Amniotic stem cell (primary cell): ENCODE measurements at places on chromosomes 4 and X.
A peak's percentile ranks its signal among the peaks of the same experiment; 100 is the strongest.

DNA sequence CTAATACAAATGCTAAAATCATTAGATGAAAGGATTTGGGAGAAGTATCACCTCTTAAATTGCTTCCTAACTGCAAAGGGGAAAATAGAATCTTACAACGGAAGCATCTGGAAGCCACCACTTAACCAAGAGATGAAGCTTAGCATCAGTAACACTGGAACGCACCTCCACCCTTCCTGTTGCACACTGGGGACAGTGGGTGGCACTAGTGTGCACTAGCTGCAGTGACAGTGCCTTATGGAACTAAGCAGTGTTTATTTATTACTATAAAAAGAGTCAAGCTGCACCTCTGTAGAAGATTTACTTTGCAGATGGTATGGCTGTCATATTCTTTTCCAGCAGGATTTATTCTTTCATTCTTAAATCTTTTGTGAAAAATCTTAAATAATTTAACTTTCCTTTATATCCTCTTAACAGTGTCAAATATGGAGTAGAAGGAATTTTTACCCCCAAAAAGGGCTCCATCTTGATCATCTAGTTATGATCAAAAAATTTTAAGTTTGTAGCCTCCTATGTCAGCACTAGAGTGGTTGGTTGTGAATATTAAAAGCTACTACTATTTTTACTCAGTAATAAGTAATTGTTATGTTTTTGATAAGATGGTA is 76.7 kb downstream of the SCD5 start:
- DNase-seq, result no peak

DNA sequence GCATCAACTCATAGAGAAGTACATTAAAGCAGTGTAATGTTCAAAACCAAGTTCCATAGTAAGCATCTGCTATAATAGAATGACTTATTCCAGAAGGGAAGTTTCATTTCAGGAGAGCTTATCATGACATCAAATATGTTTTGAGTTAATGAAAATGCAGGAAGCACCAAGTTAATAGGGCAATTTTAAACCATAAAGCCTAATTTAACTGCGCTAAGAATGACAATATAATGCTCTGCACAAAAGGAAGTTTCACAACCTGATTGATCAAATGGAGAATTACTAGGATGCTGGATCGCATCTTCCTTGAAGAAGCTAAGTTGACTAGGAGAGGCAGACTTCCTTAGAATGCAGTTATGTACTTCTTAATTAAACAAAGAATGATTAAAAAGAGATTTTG is 416.9 kb upstream of the MAGEB2 start:
- DNase-seq, result no peak

GRCh38 chr4:77899607-77900006 is 37.0 kb downstream of the MRPL1 start:
- DNase-seq, result no peak

- DNase-seq, result no peak
These were observed 106.7 kb downstream of the SPATA18 start for GRCh38 chr4:52157641-52158316.

DNA sequence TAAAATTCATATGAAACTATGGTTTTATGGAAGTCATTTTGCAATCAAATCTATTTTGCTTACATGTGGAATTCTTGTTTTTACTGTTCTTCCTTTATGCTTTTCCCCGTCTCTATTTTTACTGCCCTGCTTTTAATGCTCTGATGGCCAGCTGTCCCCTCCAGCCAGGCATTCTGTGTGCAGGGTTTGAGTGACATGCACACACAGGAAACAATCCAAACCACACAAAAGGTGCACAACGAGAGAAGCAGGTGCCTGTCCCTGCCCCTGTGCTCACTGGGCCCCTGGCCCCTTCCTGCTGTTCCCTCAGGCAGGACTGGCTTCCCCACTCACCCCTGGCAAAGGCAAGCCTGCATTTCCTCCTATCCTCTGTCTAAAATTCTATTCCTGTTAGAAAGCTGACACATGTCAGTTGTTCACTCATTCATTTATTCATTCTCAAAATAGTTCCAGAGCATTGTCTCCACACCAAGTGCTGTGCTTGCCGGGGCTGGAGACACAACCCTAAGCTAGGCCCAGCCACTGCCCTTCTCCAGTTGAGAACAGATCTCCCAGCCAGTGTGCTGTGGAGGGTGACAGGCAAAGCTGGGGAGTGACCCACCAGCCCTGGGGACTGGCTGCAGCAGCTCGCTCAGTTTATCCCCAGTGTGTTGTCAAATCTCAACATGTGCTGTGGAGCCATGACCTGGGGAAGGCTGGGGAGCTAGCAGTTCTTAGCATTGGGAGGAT is 346.3 kb downstream of the FBXW7 start:
- DNase-seq, result no peak

- DNase-seq, result no peak
These were observed 188.4 kb upstream of the VEGFC start for GRCh38 chr4:176981074-176981473.

- no peak for DNase-seq
These were observed 26.7 kb downstream of the HTT-AS start for GRCh38 chr4:3047464-3048286.

DNA sequence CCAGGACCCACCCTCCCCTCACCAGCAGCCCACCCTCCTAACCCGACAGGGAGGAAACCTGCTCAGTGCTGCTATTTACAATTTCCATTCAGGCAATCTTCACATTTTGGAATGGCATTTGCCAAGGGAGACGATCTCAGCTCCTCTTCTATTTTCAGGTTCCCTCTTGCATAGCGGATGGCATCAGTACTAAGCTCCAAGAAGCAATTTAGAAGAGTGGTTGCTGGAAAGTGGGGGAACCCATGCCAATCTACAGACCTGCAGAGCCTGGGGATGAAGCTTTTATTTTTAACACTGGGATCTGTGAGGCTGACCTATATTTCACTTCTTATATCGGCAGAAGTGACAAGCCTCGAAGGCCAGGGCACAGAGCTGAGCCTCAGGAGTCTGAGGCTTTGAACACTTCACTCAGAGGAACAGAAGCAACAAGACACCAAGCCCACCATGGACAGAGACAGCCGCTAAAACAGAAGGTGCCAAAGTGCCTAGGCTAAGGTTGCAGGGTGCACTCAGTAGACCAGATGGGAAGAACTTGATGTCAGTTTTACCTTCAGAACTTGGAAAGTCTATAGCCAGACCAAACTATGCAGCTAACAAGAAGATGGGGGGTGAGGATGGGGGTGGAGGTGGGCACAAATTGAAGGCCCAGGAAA is 44.0 kb downstream of the SCD5 start:
- DNase-seq, result no peak

GRCh38 chr4:153242839-153243324 is 38.6 kb downstream of the TRIM2 start:
- no peak for DNase-seq

- DNase-seq, result no peak
These were observed 334.9 kb upstream of the ADGRL3 start for GRCh38 chr4:60865273-60865672.

- no peak for DNase-seq
These were observed 14.4 kb downstream of the ANXA3 start for GRCh38 chr4:78565971-78566372.

DNA sequence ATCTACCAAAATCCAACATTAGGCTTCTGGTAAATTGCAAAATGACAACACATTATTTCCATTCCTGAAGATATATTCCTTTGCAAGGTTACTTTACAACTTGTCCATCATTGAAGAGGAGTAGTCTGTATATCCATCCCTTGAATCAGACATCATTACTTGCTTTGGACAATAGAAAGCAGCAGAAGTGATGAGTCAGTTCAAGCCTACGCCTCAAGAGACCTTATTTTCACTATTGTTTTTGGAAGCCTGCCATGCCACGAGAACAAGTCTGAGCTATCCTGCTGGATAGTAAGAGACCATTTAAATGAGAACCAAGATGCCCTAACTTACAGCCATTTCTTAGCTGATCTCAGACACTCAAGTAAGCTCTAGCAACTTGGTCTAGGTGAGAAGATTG is 246.0 kb upstream of the HHIP start:
- DNase-seq, result peak; percentile 88

DNA sequence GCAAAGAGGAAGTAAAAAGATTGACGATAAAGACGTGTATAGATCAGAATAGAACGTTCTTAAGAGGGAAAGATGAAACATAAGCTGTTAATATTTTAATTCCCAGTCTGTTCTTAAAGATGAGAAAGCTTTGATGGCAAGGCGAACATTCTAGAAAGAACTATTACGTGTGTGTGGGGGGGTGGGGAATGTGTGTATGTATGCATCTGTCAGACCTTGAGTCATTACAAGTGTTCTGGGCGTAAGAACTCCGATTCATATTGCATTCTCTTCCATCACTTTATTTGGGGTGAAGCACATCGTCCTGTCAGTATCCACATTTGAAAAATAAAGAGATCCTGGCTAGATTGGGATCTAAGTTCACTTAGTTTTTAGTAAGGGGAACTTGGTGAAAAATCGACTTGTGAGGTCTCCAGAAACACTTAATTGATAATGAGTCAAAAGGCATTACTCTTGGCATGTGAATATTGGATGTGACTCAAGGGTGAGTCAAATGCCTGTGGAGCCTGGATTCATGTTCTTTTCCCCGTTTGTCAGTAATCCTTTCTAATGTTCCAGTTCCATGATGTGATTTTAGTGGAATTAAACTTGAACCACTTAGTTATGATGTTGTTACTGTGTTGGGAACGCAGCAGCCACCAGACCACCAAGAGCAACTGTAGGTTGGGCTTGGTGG is 3.1 kb downstream of the SMS start:
- peak; percentile 13 for DNase-seq

- no peak for DNase-seq
These were observed 10.3 kb downstream of the MPP1 start for GRCh38 chrX:154795016-154795415.

DNA sequence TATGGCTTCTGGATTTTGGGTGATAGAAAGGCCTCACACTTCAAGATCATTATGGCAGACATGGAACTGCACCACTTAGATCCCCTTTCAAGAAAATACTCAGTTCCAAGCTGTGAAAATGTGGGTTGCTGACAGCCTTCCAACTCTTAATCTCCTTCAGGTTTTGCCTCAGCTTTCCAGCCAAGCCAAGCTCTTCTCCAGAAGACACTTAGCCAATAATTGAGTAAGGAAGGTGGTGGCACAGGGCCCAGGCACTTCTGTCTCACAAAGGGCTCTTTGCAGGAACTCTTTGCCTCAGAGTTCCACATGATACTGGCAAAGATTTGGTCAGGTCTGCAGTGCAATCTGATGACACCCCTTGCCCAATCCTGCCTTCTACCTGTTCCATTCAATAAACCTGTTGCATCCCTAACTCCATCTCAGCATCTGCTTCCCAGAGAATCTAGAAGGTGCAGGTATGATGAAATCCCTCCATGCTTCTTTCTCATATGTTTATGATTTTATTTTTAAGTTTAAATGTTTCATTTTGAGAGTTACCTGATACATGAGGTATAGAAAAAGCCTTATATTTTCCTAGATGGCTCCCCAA is 30.6 kb downstream of the ANXA5 start:
- no peak for DNase-seq

- DNase-seq, result no peak
These were observed 150.9 kb downstream of the ENPP6 start for GRCh38 chr4:184066584-184067300.

- no peak for DNase-seq
These were observed 11.7 kb downstream of the ADGRL3 start for GRCh38 chr4:61211781-61212180.

DNA sequence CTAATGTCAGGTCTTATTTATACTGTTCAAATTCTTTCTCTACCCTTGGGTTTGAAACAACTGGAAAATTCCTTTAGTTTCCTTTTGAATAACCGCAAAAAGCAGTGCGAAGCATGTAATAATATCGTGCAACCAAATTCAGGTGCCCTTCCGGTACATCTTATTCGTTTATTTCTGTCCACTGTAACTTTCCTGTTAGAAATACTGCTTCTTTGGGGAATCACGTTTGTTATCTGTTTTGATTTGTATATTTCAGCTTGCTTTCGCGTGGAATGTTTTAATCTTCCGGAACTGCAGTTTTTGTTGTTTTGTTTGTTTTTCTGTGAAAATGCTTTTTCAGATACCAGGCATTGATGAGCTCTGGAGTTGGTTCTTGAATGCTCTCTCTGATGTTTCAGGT is 85.7 kb upstream of the HPRT1 start:
- DNase-seq, result no peak

GRCh38 chr4:74166135-74166534 is 8.2 kb downstream of the MTHFD2L start:
- DNase-seq, result no peak

DNA sequence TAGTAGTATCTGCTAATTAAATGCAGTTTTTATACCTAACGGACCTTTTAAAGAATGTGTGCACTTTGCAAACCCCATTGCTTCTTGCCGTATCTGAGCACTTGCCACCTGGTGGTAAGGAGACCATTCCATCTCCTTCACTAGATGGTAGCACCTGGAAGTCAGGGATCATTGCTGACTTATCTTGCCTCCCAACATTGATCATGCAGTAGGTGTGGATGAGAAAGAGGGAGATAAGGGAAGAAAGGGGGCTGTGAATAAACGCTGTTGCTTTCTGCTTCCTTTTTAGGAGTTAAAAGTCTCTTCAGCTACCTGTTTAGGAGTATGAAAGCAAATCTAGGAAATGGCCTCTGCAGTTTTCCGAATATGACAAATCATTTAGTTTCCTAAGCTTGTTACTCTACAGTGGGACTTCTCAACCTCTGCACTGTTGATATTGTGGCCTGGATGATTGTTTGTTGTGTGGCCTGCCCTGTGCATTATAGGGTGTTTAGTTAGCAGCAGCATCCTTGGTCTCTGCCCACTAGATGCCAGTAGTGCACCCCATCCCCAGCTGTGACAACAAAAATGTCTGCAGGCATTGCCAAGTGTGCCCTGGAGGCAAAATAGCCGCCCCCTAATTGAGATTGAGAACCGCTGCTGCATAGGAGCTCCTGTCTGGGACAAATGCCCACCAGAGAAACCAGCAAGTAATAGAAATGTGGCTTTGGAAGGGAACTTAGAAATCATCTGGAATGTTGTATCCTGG is 38.8 kb downstream of the GAB1 start:
- DNase-seq, result no peak

DNA sequence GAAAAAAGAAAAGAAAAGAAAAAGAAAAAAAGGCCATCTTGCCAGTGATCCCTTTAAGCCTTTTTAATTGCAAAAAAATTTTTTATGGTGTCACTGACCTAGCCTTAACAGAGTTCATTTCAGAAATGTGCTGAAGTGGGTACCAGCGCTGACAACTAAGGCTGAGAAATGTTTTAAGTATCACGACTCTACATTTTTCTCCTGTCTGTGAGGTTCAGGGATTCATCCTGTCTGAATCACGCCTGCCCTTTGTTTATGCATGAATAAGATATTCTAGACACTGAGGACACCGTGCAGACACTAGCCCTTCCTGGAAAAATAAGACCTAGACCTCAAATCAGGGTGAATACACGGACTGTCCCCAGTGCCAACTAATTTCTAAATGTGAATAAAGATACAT is 154.4 kb upstream of the NOCT start:
- no peak for DNase-seq

- DNase-seq, result no peak
These were observed 260.1 kb downstream of the EVC2 start for GRCh38 chr4:5448221-5448620.

GRCh38 chr4:56626420-56626819 is 54.7 kb downstream of the HOPX start:
- no peak for DNase-seq

DNA sequence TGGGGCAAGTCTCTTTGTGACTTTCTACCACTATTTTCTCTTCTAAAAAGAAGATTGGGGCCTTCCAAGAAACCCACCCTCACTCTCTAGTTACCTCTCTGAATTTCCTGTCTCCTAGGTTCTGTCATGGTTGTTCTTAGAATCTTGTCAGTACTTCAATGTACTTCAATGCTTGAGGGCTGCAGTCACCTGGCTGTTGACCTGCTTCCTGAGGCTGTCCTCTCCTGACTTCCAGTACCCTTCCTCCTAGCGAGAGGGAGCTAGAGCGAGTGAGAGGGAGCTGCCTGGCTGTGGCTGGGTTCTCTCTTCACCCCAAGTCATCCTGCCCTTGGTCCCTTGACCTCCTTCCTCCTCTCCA is 17.7 kb downstream of the CD99L2 start:
- no peak for DNase-seq
